Stimulated activated CD8-positive, alpha-beta memory T cell treated with anti-CD3 and anti-CD28 coated beads, Interleukin-4, amount 100 ng/mL, for 1 hour (primary cell): ENCODE measurements at places on chromosomes 11 and 22.
A peak's percentile ranks its signal among the peaks of the same experiment; 100 is the strongest.

- DNase-seq = no peak
These were observed 6.3 kb downstream of the GUCY1A2 start for GRCh38 chr11:107011977-107012376.

DNA sequence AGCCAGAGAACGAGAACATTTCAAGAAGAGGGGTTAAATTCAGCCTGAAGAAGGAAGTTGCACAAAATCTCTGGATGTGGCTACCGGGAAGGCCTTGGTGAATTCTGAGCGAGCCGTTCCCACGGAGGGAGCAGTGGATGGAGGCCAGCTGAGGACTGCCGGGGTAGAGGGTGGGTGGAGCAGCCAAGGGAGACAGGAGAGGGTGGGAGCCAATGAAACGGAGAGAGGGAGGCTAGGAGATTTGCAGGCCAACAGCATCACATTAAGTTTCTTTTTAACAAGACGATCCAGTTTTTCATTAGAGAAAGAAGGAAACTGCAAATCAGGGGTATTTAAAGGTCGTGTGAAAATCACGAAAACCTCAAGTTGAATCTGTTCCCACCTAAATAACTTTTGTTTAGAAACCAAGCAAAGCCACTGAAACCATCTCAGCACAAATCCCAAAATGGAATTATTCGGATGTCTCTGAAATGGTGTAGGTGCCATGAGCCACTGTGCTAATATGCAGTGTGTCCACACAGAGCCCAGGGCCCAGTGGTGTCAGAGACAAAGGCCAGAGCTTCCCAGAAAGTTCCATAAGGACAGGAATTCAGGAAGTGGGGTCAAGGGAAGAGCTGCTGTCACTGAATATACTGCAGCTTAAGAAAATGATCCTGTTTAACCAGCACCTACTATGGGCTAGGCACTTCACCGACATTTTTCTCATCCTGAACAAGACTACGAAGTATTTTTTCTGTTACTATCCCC is 59.7 kb upstream of the SLC35C1 start:
- no peak for DNase-seq

GRCh38 chr22:20290578-20291248 is 22.6 kb upstream of the RTN4R start:
- DNase-seq = no peak

GRCh38 chr11:82174610-82175009 is 559.1 kb downstream of the FAM181B start:
- DNase-seq = no peak

GRCh38 chr22:25555586-25555985 is 8.9 kb upstream of the GRK3 start:
- DNase-seq = no peak

- no peak for DNase-seq
These were observed 8.2 kb downstream of the USP2 start for GRCh38 chr11:119373059-119373920.

- peak; percentile 17 for DNase-seq
These were observed 8.6 kb upstream of the APOBEC3B start for GRCh38 chr22:38973289-38974169.

DNA sequence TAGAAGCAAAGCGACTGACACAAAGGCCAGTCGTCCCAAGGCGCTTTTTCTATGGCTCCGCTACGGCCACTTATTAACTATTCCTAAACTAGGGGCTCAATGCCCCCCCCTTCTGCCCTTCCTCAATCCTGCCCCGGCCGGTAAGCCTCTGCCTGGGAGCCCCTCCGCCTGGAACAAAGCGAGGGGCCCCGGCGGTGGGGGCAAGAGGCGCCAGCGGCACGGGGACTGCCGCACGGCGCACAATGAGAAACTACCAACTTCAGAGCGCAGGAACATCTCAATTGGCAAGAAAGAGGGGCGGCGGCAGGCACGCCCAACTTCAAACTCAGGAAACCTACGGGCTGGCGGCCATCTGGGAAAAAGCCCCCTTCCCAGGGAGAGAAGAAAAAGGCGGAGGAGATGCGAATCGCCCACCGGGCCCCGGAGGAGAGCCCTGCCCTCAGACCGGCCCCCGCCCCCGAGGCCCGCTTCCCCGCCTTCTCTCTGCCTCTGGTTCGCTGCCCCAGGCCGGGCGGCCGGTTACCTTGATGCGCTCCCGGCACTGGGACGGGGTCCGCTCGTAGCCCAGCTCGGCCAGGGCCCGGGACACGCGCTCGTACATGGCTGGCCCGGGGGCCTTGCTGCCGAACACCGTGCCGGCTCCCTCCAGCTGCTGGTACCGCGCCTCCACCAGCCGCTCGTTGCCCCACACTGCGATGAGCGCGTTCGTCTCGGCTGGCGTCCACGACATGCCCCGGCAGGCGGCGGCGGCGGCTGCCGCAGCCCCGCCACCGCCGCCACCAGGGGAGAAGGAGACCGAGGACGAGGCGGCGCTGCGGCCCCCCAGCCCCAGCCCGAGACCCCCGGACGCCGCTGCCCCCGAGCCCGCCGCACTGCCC is 619 bp downstream of the MSANTD2 start:
- DNase-seq = no peak

- no peak for DNase-seq
These were observed 61.4 kb upstream of the BMAL1 start for GRCh38 chr11:13216019-13216710.

GRCh38 chr11:119885861-119886567 is 157.0 kb upstream of the NECTIN1 start:
- no peak for DNase-seq

- DNase-seq = no peak
These were observed 533.6 kb upstream of the CADM1 start for GRCh38 chr11:116037861-116038260.

GRCh38 chr11:68017980-68018729 is 8.0 kb downstream of the ALDH3B1 start:
- DNase-seq = no peak

DNA sequence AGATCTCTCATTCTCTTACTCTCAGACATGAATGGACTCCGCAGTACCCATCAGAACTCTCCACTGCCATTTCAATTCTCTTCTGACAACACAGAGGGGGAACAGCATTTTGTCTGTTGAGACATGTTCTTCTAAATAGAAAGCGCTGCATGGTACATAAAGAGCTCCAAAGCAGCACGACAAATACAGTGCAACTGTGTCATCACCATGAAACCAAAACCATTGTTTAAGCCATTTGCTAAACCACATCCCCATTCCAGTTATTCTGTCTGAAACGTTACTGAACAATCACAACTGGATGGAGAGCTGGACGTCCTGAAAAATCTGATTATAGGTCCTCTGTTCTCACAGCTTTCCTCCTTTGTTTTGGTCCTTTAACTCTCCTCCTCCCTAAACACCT is 17.9 kb upstream of the TENM4 start:
- no peak for DNase-seq

DNA sequence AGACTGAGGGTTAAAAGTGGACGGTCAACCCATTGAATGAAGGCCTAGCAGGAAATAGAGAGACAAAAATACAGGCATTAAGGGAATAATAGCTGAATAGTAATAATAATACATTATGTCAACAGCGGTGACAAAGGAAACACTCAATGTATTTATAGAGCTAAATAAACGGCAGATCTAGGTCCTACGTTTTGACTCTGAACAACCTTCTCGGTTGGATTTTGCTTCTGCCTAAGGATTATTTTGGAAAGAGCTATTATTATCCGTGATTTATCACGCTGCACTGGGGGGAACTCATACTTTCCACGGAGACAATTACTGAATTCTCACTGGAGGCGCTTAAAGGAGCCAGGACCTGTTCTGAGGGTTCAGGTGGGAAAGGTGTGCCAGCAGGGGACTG is 118.2 kb upstream of the KIRREL3 start:
- no peak for DNase-seq

DNA sequence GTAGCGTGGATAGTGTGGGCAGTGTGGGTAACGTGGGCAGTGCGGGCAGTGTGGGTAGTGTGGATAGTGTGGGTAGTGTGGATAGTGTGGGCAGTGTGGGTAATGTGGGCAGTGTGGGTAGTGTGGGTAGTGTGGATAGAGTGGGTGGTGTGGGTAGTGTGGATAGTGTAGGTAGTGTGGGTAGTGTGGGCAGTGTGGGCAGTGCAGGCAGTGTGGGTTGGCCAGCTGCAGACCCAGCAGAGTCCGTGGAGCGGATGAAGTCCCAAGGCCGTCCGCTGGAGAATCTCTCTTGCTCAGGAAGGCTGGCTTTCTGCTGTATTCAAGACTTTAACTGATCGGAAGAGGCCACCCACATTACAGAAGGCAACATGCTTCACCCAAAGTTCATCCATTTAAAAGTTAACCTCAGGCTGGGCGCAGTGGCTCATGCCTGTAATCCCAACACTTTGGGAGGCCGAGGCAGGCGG is 26.1 kb upstream of the KRTAP5-6 start:
- DNase-seq = no peak

DNA sequence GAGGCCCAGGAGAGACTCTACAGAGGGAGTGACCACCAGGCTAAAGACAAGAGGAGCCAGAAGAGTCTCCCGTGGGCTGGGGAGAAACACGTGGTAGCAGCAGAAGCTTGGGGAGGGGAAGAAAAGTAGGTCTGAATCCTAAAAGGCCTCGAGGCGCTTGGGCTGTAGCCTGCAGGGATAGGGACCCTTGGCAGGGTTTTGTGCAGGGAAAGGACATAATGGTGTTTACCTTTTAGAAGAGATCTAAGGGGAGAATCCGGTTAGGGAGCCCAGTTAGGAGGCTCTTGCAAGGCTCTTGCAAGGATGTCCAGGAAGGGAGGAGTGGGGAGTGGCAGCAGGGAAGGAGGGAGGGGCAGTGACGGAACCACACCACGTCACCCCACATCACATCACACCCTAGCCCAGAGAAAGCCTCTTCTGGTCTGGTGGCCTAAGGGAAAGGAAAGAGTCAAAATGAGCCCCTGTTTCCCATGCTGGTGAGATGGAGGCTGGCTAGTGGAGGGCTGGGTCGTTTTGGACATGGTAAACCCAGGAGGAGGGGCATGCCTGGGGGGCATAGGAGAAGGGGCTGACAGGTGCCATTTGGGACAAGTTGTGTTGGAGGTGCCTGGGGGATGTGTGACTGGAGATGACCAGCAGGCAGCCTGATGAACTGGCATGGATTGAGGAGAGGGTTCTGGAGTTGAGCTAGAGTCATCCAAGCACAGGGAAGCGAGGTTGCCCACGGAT is 6.2 kb upstream of the FAM83F start:
- no peak for DNase-seq

GRCh38 chr11:66868726-66869566 is 12.1 kb downstream of the LRFN4 start:
- peak; percentile 42 for DNase-seq

- DNase-seq = no peak
These were observed 975.5 kb upstream of the CCDC90B start for GRCh38 chr11:84261707-84262106.

DNA sequence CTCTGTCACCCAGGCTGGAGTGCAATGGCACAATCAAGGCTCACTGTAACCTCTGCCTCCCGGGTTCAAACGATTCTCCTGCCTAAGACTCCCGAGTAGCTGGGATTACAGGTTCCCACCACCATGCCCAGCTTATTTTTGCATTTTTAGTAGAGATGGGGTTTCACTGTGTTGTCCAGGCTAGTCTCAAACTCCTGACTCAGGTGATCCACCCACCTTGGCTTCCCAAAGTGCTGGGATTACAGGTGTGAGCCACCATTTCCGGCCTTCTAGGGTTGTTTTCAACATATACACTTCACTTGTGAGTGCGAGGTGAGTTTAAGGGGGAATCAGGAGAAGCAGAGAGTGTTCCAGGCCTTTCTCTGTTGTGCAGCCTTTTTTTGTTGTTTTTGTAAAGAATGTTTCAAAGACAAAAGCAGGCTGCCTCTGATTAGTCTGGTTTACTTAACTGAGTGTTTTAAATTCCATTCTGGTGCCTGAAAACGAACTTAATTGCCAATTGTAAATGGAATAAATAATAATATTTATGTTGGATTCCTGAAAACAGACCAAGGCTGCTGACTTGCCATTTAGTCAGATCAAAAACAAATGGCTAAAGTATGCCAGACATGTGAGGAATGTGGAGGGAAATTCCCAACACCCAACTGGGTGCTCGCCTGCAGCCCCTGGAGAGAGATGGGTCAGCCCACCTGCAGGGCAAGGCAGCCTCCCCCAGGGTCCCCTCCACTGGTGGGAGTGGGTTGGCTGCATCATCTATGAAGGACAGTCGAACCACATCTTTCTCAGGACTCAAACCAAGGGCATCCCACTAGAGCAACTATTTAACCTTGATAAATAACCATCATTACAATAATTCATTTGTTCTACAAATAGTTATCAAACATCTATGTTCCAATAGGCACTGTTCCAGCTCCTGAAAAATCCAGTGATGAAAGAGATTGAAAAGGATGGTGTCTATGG is 4.6 kb upstream of the RANGAP1 start:
- no peak for DNase-seq

- DNase-seq = no peak
These were observed 9.2 kb upstream of the CD5 start for GRCh38 chr11:61092908-61093763.

GRCh38 chr11:36499315-36499714 is 10.8 kb downstream of the TRAF6 start:
- no peak for DNase-seq

DNA sequence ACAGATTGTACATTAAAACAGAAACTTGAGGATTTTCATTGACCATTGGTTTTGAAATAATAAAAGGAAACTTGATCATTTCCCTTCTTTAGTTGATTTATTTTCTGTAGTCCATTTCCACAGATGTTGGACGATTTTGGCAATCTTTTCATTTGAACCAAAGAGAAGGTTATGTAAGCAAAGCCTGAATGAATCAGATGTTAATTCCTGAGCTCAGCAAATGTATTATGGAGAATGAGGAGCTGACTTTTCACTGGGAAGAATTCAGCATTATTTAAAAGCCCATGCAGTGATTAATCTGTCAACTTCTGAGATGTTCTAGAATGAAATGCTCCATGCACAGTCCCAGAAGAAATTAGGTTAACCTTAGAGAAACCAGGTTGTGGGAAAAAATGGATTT is 29.0 kb downstream of the ELMOD1 start:
- no peak for DNase-seq

GRCh38 chr11:72069200-72069599 is 11.1 kb downstream of the NUMA1 start:
- no peak for DNase-seq

GRCh38 chr11:78400702-78401101 is 16.9 kb downstream of the GAB2 start:
- no peak for DNase-seq

- DNase-seq = no peak
These were observed 40.2 kb downstream of the PANX1 start for GRCh38 chr11:94168882-94169281.

DNA sequence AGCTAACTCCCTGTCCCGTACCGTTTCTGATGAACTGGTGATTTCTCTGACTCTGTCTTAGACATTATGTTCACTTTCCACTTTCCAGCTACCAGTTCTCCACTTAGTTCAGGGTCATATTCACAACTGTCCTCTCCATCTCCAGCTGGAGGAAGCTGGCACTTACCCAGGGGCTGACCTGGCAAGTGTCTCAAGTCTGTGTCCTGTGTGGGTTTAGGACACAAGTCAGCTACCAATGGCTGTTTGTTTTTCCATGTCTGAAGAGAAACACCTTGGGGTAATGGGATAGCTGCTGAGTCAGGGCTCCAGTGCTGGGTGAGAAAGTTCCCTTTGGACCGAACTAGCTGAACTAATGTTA is 134.4 kb downstream of the CSNK2A3 start:
- no peak for DNase-seq

GRCh38 chr11:70876685-70877084 is 375.7 kb downstream of the SHANK2 start:
- DNase-seq = no peak

GRCh38 chr11:61567286-61568061 is 13.4 kb downstream of the SYT7 start:
- DNase-seq = peak; percentile 23
